ENCODE measurements at places on chromosomes 5 and 9.

- no peak for DNase-seq
These were observed 59.2 kb downstream of the MEGF9 start for GRCh38 chr9:120655005-120655622.

- DNase-seq = no peak
These were observed 106.8 kb downstream of the CCDC192 start for GRCh38 chr5:127810017-127810416.

DNA sequence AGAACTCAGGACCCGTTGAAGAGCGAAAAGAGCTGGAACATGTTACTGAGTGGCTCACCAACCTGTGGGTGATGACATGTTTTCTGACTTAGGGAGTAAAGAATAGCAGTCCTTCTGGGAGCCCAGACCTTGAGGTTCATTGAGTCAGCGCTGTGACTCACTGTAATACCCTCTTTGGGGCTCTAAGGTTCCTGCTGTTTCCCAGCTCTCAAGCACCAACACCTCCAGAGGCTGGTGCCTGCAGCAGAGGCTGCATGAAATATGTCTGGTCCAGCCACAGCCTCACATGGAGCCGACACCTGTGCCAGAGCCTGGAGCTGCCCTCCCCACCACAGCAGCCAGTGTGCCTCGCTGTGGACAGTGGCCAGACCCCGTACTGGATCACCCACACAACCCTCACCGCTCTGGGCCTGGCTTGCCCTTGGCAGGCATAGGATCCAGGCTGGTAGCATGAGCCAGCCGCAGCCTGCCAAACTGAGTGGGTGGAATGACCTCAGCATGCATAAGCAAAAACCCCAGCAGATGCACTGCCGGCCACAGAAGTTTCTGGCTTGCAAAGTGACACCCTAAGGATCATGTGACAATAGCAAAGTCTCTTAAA, 143.5 kb upstream of the MRPS30 start:
- DNase-seq = no peak

DNA sequence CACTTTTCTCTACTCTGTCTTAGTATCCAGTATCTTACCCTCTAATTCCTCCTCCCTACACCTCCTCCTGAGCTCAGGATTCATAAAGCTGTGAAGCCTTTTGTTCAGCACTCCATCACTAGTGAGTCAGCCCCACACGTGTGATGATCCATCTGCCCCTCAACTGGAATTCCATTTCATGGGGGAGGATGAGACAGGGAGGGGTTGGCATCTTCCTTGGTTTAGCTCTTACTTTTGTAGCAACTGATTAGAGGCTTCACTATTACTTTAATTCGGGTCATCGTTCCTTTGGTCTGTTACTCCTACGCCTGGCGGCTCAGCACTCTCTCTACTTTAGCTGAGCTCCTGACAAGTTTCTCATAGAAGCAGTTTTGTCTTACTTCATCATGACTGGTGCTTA, 11.8 kb downstream of the BTNL8 start:
- no peak for DNase-seq

- no peak for DNase-seq
These were observed 6.3 kb upstream of the ADAM19 start for GRCh38 chr5:157581901-157582300.

DNA sequence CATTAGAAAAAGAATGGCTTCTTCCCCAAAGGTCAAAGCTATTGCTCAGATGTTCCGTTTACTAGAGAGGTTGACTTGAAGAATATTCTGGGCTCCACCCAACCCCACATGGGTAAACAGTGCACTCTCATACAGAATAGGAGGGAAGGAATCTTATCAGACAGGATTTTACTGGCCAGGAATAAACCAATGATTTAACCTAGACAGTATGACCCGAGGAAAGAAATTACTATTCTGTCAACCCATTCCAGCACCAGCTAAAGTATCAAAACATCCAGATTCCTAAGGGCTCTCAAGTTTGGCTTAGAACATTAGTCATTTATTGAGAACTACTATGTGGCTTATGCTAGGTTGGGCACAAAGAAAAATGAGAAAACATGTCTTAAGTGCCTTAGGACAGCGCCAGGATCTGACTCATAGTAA, 493.6 kb upstream of the KLF4 start:
- DNase-seq = no peak

DNA sequence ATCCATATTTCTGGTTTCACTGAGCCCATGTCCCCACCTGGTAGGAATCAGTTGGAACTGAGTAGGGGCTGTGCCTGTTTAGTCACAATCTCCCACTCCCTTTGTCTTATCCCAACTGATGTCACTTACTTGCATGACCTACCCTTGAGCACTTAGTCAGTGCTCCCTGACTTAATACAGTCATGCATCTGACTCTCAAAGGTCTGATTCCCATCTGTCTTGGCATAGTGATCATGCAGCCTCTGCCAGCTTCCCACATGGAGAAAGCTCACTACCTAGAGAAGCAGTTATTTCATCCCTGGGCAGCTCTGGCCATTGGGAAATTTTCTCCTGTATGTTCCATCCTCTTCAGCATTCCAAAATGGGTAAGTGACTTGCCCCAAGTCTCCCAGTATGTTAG, 24.8 kb downstream of the ABLIM3 start:
- no peak for DNase-seq

GRCh38 chr9:78386773-78387172, 89.8 kb downstream of the PSAT1 start:
- no peak for DNase-seq

DNA sequence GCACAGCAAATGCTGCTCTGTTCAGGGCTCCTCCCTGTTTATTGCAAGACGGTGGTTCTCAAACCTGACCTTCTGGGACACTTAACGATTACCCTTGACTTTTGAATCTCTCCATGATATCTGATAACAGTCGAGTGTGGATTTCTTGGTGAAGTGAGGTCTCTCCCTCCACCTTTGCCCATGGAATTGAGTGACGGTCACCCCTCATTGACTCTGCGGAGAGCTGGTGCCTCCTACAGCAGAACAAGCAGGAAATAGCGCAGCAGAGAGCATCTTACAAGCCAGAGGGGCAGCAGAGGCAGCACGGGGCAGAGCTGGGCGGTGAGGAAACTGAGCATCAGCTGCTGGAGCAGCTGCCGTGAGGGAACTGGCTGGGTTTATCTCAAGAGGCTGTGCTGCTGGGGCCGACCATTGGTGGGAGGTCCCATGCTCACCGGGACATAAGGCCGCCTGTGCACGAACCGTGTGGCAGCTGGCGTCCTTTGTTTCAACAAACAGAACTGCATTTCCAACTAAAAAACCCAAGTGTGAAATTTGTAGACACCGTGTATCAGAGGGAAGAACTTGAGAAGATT, 189.8 kb downstream of the MTRR start:
- no peak for DNase-seq

DNA sequence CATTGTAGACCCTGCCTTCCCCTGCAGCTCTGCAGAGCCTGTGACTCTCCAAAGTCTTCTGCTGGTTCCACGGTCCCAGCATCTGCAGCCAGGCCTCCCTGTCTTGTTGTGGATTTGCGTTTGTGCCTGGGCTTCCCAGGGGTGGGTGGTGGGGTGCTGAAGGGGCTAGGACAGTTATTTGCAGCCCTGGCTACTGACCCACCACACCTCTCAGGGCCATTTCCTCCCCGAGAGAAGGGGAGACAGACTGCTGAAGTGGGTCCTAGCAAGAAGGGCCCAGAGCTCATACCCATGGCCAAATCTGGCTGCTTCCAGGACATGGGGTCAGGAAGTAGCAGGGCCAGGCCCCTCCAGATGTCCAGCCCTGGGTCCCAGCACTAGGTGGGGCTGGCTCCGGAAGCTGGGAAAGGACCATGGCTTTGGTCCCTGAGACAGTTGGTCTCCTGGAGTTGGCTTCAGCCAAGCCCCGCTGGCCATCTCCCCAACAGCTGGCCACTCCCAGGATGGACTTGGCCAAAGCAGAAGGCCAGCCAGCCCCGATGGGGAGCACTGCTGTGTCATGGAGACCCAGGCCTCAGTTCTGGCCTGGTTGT, 26.3 kb downstream of the GSN start:
- no peak for DNase-seq

DNA sequence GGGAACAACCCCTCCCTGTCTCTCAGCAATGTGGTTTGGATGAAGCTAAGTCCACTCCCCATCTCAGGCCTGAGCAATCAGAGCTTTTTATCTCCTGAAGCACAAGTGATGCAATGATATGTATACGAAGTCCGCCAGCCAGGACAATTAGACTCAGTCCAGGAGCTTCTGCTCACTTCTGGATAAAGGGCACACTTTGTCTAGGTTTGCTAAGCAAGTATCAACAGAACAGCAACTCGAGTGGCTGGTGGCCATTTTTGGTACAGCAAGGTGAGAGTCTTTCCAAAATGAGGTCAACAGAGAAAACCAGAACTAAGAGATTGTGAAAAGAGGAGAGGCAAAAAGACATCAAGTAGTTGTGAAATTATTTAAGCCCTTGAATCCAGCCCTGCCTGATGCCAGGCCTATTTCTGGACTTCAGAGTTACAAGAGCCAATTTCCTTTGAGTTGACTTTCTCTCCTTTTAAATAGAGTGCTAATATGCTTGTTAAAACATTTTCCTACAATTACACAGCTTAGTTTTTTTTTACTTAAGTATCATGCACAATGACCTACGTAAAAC, 8.2 kb downstream of the NDUFA8 start:
- DNase-seq = no peak

DNA sequence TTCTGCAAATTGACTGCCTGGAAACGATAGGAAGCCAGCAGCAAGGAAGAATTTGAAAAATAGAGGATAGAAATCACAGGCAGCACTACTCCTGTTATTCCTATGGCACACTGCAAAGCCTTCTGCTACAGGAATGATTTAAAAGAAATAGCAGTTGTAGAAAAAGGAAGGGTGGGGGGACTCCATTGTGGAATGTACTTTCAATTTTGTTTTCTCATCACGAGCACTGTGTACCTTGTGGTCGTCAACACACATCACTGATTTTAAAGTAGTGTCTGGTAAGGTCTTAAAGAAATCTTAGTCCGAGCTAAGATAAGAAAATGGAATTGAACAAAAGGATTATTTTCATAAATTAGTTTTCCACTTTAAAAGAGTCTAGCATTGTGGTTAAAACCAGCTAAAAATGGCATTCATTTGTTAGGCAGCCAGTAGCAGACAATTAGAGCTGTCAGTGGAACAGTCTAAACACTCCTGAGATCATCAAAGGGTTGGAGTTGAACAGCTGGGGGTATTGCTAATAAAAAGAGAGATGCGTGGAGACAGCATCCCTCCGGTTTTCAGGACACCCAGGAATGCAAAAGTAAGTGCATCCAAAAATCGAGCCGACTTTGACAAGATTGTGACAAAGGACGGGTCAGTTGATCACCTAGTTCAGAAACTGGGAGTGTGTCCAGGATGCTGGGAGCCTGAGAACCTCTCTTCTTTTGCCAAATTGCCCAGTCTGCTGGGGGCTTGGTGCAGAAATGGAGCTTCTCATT, 97.8 kb upstream of the WWC1 start:
- no peak for DNase-seq

GRCh38 chr9:17656889-17657288, 78.0 kb downstream of the SH3GL2 start:
- no peak for DNase-seq

GRCh38 chr5:169736653-169737052, 99.6 kb downstream of the DOCK2 start:
- no peak for DNase-seq

GRCh38 chr5:133034064-133034463, 7.7 kb upstream of the ZCCHC10 start:
- no peak for DNase-seq

All from germinal center (tissue), 1 donor.